RPMI7951 (cell line): ENCODE measurements at places on chromosomes 1 and 21.

DNA sequence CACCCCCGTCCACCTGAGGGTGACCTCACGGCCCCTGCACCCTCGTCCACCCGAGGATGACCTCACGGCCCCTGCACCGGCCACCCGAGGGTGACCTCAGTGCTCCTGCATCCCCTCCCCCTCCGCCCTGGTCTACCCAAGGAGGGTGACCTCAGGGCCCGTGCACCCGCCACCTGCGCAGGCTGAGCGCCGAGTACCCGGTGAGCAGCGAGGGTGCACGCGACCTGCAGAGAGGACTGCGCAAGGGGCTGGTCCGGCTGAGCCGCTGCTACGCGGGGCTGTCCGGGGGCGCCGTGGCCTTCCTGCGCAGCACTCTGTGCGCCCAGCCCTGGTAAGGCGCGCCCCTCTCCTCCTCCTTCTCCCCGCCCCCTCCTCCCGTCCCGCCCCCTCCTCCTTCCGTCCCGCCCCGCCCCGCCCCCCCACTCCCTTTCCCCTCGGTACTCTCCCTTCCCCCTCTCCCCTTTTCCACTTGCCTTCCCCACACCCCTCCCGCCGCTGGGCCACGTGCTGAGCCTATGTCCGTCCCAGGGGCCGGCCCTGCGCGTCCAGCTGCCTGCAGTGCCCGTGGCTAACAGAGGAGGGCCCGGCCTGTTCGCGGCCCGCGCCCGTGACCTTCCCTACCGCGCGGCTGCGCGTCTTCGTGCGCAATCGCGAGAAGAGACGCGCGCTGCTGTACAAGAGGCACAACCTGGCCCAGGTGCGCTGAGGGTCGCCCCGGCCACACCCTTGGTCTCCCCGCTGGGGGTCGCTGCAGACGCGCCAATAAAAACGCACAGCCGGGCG, 28.4 kb downstream of the TRIM11 start:
- peak; percentile 55 for DNase-seq

DNA sequence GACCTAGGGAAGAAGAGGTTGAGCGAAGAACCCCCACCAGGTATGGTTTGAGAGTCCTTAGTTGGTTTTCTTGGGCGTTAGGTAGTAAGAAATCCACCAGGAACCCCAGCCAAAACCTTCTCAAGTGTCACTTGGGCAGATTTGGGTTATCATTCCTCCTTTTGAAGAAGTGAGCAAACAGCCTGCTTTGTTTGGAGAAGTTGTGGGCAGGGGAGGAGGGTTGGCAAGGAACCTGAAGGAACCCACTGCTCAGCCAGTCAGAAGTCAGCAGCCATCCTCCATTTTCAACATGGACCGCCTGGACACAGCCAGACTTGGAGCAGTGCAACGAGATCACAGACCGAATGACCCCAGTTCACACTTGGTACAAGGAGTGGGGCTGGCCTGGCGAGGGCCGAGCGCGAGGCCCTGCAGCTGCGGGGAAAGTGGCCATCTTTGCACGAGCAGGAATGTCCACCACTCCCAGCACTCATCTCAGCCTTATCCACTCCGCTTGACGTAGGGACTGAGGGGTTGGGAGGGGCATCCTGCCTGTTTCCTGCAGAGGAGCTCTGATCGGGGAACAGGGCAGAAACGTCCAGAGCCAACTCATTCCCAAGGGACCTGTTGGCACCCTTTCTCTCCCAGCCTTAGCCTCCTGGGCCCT, 7.2 kb downstream of the ADPRS start:
- no peak for DNase-seq

DNA sequence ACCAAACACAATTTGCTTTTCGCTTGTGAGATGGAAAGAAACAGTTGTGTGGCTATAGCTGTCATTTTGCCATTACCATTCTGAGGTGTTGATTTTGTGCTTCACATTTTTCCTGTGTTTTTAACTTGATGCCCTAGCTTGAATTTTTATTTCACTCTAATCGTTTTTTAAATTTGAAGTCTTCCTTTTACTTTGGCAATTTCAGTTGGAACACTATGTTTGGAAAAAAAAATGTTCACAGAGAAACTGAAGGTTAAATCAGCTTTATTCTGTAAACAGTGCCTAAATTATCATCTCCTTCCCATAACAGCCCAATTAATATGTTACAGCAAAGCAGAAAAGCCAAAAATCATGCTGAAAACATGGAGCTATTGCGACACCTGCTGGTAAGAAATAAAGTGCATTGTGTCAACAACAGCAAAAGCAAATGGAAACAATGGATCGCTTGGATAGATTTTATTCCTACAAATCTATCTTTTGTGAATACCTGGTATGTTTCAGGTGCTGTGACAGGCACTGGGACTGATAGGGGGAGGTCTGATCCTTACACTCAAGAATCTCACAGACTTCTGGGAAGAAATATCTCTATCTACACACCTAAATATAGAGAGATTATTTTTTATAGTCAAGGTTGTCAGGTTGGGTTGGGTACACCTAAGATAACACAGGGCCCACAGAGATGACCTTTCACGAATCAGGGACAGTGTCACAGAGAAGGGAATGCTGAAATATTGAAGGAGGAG, 16.2 kb upstream of the ERICH3 start:
- DNase-seq: peak; percentile 72

DNA sequence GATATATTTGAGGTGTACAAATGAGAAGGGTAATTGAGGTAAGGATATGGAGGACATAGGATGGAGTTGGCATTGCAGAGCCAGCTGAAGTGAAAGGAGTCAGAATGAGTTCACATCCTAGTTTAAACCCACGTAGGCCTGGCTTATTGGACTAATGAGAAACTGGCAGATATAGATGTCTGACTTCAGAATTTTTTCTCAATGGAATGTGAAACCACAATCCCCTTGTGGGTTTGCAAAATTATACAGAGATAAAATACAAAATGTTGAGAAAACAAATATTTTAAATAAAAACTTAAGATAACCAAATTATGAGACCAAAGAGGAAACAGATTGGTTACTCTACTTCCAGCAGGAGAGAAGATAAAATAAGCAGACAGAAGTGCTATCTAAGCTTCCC, 277.4 kb upstream of the LRRC7 start:
- no peak for DNase-seq

DNA sequence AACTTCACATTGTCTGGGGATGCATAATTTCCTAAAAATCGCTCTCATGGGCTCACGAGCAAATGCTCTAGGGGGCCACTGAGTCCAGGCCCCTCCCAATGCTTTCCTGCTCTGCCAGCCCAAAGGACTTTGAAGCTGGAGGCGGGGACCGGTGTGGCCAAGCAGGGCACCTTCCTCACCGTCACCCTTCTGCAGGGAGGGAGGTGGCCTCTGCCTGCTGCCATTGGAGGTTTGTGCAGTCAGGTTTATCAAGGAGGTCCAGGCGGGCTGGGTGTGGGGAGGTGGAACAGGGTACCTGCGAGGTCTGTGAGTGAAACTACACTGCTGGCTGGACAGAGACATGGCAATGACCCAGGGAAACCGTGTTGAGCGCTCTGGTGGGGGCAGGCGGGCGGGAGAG, 58.1 kb upstream of the TRAPPC10 start:
- no peak for DNase-seq

DNA sequence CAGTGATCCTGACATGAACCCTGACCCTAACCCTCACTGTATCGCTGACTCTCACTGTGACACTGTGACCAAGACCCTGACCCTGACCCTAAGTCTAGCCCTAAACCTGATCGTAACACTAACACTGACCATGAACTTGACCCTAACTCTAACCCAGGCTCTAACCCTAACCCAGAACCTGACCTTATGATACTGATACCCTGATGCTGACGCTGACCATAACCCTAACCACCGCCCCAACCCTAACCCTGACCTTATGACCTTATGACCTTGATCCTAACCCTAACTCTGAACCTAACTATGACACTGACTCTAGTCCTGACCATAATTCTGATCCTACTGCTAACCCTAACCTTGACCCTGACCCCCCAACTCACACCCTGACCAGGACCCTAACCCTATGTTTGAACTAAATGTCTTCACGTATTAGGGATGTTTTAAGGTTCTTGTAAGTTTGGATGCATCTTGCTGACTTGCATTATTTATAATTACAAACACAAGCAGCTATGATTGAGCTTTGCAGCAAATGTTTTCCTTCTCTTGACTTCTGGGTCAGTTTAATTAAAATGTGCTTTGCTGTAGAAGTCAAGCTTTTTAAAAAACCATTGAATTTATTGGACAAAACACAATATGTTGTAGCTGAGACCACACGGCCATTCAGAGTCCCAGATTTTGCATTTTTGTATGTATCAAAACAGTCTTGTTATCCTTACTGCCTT, 23.9 kb upstream of the PRSS38 start:
- DNase-seq: no peak

DNA sequence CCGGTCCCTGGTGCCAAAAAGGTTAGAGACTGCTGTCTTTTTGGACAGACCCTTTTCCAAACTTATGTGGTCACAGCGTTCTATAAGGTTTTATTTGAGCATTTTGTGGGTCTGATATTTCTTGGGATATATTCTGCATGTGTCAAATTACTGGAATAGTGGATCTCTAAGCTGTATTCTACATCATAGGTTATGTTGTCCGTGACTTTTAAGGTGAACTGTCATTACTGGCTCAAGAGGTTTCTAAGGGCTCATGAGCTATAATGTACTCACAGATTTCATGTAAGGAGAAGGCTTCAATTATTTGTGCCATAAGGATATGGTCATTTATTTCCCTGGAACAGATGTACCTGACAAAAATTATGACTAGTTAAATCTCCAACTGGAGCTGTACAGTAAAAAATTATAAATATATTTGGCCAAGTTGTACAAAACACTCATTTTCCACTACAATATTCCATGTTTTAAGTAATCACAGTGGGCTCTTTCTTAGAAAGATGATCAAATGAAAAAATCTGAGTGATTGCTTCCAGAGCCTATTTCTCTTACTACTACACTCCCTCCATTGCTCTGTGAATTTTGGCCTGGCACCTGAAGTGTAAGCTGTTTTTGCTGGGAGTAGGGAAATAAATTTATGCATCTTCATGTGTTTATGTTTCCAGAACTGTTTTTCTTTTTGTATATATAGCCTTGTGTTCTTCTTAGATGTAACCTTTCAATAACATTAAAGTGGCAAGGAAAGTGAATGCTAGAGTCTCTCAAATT, 538.1 kb upstream of the ZRANB2 start:
- no peak for DNase-seq

GRCh38 chr1:19662313-19662712, 2.4 kb upstream of the HTR6 start:
- no peak for DNase-seq

- DNase-seq: no peak
Observed at GRCh38 chr1:42942444-42942843, 16.2 kb downstream of the SLC2A1 start.

GRCh38 chr1:218686258-218686657, 341.1 kb downstream of the TGFB2 start:
- peak; percentile 48 for DNase-seq

GRCh38 chr1:107687849-107688753, 276.9 kb downstream of the VAV3 start:
- peak; percentile 16 for DNase-seq

DNA sequence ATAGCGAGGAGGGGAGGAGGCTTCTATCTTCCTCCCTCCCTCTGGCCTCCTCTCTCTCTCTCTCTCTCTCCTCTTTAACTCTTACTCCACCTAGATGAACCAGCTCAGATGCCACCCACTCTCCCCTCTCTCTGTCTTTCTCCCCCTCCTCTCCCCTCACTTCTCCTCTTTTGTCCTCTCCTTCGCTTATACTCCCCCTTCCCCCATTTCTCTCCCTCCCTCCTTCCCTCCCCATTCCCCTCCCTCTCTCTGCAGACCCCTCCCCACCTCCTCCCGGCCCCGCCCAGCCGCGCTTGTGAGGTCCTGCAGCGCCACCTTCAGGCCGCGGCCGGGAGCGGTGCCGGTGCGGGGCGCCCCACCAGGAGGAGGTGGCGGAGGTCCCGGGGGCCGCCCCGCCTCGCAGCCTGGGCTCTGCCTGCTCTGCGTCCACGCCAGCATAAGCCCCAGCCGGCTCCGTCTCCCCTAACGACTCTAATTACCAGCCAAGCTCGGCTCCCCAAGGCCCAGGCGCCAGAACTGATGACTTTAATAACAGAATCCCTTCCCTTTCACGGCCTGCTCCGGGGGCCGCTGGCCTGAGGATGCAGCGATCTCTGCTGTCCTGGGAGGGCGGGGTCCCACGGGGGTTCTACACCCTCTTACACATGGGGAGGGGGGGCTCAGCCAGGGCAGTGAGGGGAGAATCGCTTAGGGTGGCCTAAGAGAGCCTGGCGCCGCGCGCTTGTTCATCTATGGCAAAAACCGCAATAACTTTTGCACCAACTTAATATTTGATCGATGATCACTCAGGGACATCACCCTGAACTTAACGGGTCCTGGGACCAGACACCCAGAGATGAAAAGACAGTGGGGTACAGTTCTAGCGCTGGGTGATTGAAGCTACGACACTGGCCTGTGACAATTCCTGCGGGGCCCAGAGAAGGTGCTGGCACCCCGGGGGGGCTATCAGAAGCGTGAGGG, 637.3 kb downstream of the MATN1 start:
- peak; percentile 52 for DNase-seq

GRCh38 chr1:47656719-47657685, 219.2 kb downstream of the FOXD2 start:
- DNase-seq: no peak

- no peak for DNase-seq
Observed at GRCh38 chr1:116560704-116561490, 9.9 kb downstream of the CD58 start.
